ENCODE measurements at places on chromosomes 1 and 21.
A peak's percentile ranks its signal among the peaks of the same experiment; 100 is the strongest.

DNA sequence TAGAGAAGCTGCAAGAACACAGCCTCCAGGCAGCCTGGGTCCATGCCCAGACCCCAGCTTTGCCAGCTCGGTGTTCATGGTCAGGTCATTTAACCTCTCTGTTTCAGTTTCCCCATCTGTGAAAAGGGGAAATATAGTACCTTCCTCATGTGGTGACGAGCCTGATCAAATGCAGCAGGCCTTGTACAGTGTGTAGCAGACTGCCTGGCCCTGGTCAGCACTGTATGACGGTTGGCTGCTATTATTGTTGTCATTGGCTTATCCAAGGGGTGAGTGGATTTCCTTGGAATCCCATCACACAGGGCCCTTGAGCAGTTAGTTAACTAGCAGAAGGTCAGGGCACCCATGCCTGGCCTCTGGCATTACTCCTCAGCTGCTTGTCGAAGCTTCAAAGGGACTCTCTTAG lies 6.6 kb upstream of the TMEM51 start:
- DNase-seq, result no peak

- DNase-seq, result no peak
Observed at GRCh38 chr1:190754666-190755065, 277.0 kb upstream of the BRINP3 start.

GRCh38 chr1:145859491-145860023 lies 676 bp upstream of the PIAS3 start:
- peak; percentile 92 for DNase-seq

DNA sequence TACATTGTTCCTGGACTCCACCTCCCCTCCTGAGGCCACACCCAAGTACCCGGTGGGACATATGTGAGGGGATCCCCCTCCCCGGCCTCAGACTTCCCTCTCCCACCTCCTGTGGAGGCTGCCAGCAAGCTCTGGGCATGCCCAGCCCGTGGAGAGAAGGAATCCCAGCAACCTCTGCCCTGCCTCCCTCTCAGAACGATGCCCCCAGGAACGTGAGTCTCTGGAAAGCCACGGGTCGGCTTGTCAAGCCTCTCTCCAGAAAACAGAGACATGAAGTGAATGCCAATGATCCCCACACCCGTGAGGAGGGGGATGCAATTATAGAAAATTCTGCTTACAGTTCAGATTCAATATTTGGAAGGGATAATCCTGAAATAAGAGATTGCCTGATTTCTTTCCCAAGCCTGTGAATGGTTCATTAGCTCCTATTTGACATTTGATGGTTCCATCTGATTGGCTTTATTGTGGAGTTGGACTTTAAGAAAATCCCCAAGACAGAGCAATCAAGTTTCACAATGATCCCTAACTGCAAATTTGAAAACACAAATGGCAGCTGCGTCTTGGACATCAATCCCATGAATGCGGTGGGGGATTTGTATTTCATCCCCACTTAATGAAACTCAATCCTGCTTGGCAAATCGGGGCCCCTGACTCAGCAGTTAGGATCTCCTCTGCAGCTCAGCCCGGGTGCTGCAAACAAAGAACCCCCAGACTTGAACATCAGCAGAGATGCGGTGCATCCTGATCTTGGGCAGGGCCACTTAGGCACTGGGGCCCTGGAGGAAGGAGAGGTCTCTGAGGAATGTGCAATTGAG lies 9.1 kb upstream of the GUCA2B start:
- no peak for DNase-seq

DNA sequence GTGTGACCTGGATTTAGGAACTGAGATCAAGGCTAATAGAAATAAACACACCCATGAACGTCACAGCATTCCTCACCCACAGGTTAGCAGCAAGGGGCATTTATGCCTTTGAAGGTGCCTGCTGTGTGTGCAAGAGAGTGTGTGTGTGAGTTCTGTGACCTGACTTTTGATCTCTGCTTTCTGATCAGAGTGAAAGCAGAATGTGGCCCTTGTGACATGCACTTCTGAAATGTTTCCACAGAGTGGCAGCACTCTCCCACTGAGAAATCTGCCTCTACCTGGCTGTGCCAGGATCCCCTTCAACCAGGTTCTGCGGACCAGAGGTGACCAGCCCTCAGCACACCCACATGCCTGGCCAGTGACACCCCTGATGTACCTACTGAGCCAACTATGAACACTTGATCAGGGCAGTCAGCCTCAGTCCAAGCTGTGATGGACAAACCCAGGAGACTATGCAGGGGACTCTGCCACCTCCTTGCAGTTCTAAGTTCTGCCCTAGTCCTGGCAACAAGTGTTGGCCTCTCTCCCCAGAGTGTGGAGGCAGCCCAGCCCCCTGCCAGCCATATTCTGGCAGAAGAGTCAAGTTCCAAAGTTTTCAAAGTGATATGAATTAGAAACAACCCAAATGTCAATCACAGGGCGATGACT lies 41.0 kb downstream of the RXRG start:
- no peak for DNase-seq

- no peak for DNase-seq
Observed at GRCh38 chr1:224061436-224061835, 52.5 kb upstream of the FBXO28 start.

DNA sequence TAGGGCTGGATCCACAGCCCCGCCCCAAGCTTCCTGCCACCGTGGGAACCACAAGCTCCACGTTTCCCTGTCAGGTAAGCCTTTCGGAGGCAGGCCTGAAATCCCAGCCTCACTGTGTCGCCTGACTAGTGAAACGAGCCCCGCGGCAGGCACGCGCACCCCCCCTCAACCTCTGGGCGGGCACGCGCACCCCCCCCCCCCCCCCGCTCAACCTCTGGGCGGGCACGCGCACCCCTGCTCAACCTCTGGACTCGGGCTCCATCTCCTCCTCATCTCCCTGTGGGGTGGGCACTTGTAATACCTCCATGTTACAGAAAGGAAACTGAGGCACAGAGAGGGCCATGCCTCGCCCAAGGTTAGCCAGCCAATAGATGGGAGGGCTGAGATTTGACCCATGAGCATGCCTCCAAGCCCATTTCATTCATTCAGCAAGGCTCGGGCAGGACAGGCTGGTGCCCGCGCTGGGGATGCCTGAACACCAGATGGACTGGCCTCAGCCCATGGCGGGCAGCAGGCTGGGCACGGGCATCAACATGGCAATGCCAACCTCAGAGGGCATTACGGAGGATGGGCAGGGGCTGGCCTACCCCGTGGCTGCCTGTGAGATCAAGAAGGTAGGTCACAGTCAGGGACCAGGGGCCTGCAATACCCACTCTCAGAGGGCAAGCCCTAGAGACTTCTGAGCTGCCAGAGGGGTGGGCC lies 4.7 kb downstream of the CFAP410 start:
- no peak for DNase-seq

DNA sequence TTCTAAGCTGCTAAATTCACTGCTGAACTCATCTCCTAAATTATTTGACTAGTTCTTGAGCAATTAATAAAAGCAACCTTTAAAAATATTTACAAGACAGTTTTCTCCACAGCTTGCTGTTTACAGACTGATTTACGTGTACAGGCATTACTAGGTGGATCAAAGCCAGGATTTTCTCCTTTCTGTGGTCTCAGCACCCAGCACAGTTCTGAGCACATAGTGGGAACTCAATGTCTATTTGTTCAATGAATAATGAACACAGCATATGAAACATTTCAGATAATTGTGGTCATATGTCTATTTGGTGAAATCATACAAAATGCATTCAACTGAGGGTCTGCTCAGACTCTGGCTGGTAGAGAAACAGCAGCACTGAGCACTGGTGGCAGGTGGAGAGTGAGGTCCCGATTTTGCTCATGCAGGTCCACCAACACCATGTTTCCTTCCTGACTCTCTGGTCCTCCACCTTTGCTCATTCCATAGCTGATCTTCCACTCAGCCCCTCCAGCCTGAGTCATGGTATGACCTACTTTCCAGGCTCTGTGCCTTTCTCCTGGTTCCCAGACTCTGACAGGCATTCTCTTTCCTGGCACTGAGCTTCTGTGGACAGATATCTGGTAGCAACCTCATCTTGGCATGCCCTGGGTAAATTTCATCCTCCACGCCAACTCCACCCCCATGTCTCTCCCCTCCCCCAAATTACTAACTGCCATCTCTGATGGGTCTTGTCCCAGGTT lies 311.3 kb downstream of the TGFB2 start:
- no peak for DNase-seq

DNA sequence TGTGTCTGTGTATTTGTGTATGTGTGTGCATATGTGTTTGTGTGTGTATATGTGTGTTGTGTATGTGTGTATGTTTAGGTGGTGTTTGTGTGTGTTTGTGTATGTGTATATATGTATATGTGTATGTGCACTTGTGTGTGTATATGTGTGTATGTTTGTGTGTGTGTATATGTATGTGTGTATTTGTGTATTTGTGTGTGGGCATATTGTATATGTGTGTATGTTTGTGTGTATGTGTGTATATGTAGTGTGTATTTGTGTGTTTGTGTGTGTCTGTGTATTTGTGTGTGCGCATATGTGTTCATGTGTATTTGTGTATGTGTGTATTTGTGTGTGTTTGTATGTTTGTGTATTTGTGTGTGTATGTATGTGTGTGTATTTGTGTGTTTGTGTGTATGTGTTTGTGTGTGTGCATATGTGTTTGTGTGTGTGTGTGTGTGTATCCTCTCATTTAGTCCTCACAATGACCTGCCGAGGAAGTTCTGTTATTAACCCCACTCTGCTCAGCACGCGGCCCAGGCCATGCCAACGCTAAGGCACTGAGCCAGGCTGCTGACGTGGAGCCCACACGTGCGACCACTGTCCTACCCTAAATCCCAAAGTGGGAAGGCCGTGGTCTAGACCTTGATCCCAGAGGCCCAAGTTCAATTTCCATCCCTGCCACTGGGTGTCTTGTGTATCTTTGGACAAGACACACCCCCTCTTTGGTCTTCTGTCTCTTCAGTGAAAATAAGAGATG lies 43.2 kb upstream of the TMEM51 start:
- DNase-seq, result no peak

GRCh38 chr21:18298228-18298627 lies 53.6 kb downstream of the CHODL start:
- DNase-seq, result no peak

All from right forelimb (tissue), 1 donor.